ENCODE measurements at places on chromosomes 1 and 21.

GRCh38 chr1:22915231-22915630, 57.4 kb downstream of the LACTBL1 start:
- no peak for DNase-seq

DNA sequence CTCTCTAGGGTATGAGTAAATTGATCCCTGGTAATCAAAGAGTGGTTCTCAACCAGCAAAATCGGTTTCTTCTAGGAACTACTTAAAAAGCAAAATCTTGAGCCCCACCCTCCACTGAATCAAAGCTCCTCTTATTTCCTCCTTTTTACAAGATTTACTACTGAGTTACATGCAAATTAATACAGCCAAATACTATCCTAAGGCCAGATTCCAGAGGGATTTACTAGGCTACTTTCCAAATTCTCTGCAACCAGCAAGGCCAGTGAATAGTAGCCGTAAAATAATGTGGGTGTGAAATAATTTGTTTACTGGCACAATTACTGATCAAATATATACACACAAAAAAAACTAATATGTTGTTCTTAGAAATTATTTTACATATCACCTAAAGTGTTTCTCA, 1583.8 kb downstream of the NCAM2 start:
- no peak for DNase-seq

DNA sequence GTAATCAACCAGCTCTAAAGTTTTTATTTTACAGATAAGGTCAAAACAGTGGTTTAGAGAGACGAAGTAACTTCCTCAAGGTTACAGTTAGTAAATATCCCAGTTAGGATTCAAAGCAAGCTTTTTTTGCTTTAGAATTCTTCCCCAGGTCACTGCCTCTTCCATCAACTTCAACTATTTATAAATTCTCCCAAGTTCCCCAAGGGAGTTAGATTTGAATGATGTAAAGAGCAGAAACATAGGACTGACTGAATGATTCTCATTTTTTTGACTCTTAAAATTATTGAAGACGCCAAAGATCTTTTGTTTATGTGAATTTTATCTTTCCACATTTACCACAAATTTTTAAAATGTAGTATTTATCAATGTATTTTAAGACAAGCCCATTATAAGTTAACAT, 4.1 kb downstream of the POGZ start:
- DNase-seq: no peak

- peak; percentile 8 for DNase-seq
Observed at GRCh38 chr1:194289569-194290266, 1103.3 kb upstream of the B3GALT2 start.

DNA sequence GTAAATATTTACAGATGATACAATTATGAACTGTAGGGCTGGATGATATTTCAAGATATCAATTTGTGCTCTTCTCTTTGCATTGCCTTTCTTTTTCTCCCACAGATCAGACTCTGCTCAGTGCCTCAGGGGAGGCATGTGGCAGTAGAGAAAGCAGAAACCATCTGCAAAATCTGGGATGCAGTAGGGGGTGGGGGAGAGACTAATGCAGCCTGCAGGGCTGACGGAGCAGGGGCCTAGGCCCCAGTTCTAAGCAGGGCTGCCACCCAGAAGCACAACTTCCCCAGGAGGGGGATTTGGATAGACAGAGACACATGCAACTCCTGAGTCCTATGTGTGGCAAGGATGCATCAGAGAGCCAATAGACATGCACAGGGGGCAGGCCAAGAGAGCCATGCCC, 511.6 kb downstream of the SMYD3 start:
- DNase-seq: no peak

DNA sequence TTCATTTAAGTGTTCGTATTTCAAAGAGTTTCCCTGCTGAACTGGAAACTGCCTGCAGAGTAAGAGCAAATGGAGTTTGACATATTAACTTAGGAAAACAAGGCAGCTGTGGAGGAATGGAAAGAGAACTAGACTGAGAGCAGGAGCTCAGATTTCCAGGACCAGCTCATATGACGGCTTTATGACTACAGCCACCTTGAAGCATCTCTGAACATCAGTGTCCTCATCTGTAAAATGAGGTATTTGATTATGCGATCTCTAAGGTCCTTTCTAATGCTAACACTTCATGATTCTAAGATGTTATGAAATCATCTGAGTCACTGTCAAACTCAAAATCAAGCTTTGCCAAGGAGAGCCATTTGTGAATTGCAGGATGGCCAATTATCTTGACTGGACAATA, 112.3 kb downstream of the PRRX1 start:
- DNase-seq: no peak

GRCh38 chr1:212203630-212204029, 81.6 kb upstream of the PPP2R5A start:
- no peak for DNase-seq

- no peak for DNase-seq
Observed at GRCh38 chr1:44660176-44660575, 14.1 kb downstream of the TMEM53 start.

DNA sequence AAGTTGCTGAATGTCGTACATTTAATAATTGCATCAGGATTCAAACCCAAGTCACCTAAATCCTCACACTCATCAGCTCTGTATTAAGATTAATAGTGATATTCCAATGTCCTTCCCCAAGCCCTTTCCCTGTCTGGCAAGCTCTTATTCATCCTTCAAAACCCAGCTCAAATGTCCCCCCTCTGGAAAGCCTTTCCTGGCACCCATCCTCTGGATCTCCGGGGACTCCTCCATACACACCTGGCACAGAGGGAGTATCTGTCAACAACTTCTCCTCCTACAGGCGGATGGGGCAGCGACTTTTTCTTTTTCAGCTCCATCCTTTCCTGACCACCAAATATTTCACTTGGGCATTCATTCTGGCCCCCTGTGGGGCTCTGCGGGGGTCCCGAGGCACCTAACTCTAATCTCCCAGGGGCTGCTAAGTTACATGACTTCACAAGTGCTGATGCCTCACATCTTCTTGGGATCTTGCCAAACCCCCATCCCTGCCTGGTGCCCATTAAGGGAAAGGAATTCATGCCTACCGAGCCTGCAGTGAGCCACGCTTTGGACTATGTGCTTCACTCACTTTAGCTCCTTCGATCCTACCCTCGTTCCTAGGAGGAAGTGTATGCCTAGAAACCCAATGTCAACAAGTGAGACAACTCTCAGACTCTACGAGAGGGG, 15.2 kb downstream of the TINAGL1 start:
- DNase-seq: no peak

DNA sequence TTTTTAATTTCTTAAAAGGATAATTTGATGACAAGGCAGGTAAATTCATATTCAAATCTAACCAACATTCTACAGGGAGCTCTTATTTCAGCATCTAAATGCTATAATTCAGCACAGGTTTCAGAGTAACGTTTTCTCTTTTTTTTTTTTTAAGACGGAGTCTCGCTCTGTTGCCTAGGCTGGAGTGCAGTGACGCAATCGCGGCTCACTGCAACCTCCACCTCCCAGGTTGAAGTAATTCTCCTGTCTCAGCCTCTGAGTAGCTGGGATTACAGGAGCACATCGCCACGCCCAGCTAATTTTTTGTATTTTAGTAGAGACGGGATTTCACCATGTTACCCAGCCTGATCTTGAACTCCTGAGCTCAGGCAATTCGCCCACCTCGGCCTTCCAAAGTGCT, 66.5 kb downstream of the EIF4G3 start:
- no peak for DNase-seq

DNA sequence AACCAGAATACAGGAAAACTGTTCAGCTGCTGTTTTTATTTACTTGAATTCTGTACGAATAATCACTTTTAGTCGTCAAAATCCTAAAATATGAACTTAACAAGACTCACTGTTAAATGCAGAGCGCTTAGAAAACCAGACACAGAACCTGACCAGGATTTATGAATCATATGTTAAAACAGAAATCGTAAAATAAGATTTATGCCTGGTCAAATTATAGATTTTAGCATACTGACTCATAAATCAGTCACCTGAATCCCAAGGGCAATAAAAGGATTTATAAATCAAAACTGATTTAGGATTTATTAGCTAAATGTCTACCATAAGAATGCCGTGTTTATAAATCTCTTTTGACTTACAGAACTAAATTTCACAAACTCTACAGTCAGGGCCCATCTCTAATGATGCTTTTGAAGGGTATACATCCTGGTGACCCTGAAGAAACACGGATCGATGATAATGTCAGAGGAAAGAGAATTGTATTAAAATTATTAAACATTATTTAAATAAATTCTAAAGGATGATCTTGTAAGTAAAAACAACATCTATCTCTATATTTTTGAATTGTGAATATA, 28.8 kb downstream of the CYYR1 start:
- DNase-seq: no peak

DNA sequence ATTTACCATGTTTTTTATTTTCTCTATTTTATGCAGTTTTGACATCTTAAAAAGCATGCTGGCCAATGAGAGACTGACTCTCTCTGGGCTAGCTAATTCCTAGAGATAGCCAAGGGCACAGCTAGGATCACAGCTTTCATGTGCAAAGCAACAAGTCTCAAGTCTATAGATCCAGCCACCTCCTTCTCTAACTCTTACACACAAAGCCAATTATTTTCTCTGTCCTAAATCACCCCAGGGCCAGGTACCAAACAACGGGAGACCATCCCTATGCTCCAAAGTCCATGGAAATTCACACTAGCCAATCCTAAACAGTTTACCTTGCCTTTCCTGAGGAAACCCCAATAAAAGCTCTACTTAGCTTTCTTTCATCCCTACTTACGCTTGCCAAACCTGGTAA, 38.0 kb downstream of the ARHGAP29 start:
- DNase-seq: no peak

DNA sequence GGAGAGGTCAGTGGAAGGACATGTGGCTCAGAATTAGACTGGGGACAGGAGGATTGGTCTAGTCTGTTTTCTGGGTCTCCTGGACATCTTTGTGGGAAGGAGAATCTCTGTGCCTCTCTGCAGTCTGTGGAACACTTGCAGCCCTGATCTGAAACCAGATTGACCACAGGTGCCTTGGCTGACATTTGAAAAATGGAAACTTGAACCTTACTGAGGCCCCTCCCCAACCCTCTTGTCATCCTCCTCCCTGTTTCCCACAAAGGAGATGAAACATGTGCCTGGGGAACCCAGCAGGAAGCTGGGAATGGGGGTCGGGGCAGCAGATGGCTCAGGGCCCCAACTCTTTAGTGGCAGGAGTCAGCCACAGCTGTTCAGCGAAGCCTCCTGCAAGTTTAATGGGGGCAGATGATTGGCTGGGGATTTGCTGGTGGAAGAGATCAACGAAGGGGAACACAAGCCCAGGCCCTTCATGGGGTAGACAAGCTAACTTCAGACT, 18.1 kb downstream of the VASH2 start:
- no peak for DNase-seq

GRCh38 chr1:225425201-225425786, 2.5 kb downstream of the LBR start:
- DNase-seq: no peak

DNA sequence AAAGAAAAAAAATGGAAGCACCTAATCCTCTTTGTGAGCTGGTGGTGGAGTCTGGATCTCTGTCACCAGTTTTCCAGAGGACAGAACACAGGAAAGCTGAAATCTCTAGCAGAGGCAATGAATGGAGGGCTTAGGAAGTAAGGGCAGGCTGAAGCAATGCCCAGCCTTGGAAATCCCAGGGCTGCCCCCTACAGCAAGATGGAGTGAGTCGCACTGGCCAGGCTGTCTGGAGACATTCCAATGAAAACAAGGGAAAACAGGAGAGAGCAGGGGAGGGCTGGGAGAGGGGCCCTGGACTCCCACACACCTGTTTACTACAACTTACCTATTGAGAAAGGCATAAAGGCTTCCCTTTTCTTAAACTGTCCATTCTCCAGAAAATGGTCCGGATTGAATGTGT, 25.9 kb downstream of the CYP2J2 start:
- DNase-seq: no peak

GRCh38 chr1:179002552-179003345, 22.9 kb upstream of the FAM20B start:
- peak; percentile 33 for DNase-seq

DNA sequence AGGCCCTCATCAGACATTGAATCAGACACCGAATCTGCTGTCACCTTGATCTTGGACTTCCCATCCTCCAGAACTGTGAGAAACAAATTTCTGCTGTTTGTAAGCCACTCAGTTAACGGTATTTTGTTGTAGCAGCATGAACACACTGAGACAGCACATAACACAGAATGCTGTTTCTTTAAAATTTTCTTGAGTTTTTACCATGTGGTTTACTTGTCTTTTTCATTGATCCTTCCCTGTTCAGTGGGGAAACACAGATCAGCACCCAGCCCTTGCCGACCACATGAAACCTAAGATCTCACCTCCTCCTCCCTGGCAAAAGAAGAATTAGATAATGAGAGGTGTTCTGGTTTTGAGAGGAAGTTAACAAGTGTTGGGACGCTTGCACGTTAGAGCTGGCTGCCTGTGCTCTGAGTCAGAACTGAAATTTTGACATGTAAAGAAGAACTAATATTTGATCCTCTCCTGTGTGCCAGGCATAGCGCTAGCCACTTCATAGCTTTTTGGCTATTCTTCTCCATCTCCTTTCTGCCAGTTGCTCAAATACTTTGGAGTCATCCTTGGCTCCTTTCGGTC, 179.6 kb downstream of the DHRS3 start:
- peak; percentile 74 for DNase-seq

DNA sequence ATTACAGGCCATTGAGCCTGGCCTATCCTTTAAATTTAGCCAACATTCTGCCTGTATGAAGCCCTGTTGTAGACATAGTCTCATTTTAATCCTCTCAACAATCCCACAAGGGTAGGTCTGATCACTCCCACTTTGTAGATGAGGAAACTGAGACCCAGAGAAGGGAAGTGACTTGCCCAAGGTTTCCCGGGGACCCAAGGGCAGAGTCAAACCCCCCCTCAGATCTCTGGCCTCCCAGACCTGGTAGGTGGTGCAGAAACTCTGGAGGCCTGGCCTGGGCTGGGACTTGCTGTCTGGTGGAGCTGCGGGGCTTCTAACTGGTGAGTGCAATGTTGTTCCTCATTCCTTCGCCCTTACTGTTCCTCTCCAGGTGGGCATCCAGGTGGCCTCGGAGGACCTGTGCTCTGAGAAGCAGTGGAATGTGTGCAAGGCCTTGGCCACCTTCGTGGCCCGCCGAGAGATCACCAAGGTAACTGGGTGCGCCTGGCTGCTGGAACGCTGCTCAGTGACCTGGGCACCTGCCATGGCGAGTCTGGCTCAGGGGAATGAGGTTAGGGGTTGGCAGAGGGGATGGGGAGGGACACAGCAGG, 29.7 kb downstream of the FAM151A start:
- DNase-seq: no peak

DNA sequence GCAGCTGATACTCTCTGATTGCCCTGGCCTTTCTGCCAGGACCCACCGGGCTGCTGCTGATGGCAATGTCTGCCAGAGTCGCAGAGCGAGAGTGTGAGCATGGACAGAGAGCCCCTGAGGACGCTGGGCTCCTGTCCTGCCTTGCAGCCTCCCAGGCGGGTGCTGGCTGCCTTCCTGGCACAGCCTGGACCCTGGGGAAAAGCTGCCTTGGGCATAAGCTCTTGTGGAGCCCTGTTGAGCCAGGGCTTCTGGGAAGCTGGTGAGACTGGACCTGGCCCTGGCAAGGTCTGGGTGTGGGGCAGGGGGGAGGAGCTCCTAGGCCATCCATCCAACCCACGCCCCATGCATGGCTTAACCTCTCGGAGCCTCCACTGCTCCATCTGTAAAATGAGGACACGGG, 105.8 kb upstream of the WNT4 start:
- no peak for DNase-seq
